ENCODE measurements at places on chromosomes 4 and X.

GRCh38 chr4:25567253-25567652, 88.4 kb upstream of the SLC34A2 start:
- no peak for DNase-seq

- no peak for DNase-seq
Observed at GRCh38 chr4:47572981-47573380, 87.9 kb downstream of the ATP10D start.

DNA sequence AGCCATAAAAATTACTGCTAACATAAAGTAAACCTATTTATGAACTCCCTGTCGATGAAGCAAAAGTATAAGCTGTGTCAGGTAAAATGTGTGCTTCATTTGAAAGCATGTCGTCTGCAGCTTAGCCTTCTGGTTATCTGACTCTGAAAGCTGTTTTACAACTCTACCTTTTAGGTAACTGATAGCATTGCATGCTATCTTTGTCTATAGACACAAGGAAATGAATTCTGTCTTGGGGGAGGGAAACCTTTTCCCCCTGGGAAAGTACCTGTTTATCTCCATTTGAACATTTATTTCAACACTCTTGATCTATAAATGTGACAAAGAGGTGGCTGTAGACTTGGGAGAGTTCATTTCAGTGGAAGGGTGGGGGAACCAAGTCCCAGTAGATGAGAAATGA, 51.4 kb downstream of the RAB40A start:
- no peak for DNase-seq

DNA sequence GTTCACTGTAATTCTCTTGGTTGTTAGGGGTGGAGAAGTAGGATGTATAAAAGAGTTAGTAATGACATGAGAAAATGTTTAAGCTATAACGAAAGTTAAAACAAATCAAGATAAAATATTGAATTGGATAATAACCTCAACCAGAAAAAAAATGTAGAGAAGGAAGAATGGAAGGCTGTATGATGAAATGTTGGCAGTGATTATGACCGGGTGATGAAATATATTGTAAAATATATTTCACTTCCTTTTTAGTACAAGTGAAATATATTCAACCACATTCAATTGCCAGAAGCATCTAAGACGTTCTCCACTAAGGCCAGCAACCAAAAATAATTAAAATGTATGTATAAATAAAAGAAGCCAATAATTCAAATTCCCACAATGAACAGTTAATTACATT, 309.3 kb upstream of the FGF13 start:
- DNase-seq: no peak

DNA sequence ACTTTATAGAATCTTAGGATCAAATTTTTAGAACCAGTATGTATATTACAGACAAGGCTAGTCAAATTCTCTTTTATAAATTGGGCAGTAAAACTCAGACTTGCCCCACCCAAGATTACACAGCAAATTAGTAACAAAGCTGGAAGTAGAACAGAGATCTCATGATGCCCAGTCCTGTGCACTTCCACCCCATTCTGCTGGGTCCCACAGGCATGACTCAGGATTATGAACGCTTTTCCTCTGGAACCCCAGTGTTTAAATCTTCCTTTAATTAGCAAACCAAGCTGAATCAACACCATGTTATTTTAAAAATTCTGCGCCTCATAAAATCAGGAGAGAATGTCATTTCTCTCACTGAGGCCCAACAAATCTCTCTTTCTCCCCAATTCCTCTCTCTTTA, 1.5 kb upstream of the IL13RA2 start:
- DNase-seq: no peak

DNA sequence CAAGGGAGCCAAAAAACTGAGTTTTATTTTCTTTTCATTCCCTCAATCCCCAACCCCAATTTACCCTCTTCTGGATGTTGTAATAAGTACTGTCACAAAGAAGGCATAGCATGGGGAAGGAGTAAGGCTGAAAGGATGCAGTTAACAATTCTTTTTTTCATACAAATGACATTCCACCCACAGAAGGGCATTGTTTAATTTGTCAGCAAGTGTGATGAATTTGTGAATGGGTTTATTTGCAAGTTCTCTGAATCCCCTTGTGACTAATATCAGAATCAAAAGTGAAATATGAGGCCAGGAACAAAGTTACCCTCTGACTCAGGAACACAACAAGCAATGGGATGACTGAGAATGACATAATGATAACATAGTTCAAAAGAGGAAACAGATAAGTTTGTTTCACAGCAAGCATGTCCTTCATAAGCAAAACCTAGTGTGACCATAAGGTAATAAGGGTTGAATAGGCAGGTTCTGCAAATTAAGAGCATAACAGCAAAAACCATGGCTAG, 2.1 kb downstream of the GEMIN8 start:
- peak; percentile 84 for DNase-seq

DNA sequence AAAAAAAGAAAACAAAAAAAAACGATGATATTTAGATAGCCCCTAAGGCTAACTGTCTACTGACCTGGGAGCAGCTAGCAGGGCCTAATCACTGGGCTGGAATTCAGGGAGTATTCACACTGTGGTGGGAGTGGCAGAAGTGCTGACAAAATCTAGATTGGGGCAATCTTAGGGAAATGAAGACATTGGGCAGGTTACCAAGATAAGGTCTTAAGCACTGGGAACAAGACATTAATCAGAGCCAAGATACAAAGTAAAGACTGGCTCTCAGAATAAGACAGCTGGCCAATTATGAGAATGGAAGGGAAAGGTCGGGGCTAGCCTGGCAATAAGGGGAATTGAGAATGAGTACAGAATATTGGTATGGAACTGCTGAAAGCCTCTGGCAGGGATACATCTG, 100.2 kb upstream of the GRIA3 start:
- DNase-seq: no peak

DNA sequence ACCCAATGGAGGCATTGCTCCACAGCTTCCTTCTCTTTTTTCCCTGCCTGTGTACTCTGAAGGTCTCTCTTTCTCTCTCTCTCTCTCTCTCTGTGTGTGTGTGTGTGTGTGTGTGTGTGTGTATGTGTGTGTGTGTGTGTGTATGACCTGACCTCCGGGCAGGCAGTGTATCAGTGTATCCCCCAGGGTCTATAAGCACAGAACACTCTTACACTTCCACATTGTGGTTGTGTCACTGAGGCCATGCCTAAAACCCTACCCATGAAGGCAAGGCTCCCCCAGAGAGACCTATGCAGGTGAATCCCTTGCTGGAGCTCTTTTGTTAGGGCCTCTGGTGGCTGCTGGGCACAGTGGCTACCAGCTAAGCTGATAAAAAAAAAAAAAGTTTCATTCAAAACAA, 300.4 kb upstream of the BMP3 start:
- DNase-seq: no peak

- no peak for DNase-seq
Observed at GRCh38 chr4:87762311-87762710, 37.0 kb upstream of the IBSP start.

GRCh38 chr4:6079965-6080364, 61.7 kb upstream of the C4orf50 start:
- DNase-seq: no peak

DNA sequence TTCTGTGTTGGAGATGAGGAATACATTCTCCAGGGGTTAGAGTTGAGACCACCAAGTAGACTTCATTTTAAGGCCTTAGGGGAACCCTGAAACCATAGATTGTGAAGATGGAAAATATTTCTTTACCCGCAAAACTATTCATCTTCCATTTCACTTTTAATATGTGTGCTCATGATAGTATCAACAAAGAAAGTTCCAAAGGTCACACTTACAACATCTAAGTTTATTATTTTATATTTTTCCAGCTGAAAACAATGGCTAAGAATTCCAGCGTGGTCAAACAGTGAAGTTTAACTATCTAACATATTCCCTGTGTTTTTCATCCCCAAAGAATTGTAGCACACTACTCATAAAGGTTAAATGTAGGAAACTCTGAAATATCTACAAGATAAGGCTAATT, 214.5 kb upstream of the GIMD1 start:
- peak; percentile 28 for DNase-seq

DNA sequence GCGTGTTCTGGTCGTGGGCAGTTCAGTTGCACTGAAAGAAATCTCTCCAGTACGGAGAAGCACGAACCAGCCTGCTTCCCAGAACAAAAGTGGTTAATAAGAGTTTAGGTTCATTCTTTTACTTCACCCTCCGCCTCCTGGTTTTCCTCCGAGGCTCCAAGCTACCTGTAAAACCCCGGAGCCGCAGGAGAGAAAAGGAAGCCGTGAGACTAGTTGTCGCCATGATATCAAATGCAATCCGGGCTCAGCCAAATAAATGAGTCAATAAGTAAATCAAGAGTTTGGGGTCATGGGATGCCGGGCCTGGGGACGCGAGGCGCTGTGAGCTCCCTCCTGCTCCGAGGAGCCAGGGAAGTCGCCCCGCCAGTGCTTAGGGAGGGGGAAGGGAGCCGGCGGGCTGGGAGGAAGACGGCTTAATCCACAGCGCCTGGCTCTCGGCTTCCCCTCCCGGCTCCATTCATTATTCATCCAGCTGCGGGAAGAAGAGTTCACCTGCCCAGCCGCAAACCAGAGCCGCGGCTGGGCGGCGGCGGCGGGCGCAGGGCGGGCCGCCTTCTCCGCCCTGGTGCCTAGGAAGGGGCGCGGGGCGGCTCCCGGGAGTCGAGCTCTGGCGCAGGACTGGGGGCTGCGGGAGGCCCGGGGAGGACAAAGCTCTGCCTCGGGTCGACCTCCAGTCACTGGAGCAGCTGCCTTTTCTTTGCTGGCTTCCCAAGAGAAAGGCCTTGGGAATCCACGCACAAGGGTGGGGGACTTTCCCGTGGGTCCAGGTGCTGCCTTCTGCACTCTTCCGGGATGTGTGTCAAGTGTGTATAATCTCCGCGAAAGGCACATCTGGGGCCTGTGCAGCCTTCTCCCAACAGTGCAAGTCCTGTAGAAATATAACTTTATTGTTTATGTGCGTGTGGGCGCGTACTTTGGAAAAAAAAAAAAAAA, 1.7 kb downstream of the FRAS1 start:
- peak; percentile 34 for DNase-seq

- no peak for DNase-seq
Observed at GRCh38 chr4:130640592-130640991, 1544.6 kb downstream of the C4orf33 start.

All from iris pigment epithelial cell (primary cell).